ENCODE measurements at places on chromosomes 1 and 21.

- no peak for DNase-seq
Measured at GRCh38 chr1:229032375-229032774, 238.5 kb upstream of the RAB4A start.

DNA sequence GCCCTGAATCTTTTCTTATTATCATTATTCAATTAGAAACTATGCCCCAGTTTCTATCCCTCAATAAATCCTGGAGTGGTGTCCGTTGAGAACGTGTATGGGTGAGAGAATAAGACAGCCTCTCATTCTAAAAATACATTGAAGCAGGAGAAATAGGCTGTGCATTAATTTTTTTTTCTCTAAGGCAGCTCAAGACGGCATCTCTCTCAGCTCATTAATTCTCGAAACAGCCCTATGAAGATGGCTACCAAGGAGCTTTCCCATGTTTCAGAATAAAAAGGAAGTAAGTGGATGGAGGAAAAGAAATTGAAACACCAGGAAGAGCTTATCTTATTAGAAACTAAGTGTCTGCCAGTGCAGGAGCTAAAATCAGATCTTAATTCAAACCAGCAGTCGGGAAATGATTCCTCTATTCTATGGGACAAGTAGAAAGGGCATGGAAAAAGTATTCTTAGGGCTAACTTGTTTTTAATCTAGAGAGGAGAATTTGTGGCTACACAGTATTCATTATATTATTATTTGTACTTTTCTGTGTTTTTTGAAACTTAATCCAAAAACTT is 347.1 kb upstream of the PLD5 start:
- no peak for DNase-seq

DNA sequence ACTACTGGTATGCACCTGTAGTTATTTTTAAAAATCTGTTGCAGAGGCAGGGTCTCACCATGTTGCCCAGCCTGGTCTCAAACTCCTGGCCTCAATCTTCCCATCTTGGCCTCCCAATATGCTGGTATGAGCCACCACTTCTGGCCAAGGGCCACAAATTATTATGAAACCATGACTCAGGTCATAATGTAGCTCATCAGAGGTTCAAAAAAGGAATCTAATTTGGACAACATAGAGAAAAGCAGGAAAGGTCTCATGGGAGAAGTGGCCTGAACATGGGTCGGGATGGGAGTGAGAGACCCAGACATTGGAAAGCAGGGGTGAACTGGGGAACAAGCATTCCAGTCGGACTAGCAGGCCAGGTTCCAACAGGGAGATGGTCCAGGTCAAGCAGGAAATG is 45.2 kb upstream of the C1orf198 start:
- DNase-seq: no peak

GRCh38 chr1:180234369-180235076 is 4.5 kb downstream of the LHX4 start:
- no peak for DNase-seq

DNA sequence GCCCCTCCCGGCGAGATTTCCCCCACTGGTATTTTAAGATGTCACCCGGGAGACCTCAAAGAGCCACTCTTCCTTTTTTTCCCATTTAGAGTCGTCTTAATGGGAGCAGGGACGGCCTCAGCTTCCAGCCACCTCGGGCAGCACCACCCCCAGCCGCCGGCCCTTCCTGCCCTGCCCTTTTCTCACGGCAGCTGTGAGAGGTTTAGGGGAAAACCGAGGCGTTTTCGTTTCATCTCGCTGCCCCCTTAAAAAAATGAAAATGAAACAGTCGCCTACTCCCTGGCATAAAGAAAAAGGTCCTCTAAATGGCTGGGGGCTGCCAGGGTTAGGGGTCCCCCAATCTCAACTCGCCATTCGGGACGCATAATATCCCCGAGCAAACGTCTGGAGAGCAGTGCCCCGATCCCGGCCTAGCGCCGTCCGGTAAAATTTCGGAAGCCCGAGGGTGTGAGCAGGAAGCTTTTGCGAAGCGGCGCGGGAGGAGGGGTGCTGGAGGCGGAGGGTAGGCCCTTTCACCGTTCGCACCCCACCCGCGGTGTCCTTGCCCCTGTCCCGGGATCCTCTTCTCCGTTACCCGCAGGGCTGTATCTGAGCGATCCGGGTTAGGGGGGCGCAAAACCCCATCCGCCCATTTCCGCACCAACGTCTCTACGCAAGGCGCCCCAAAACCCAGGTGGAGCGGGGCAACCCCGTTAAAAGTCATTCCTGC is 1.2 kb downstream of the RUNX3 start:
- DNase-seq: peak; percentile 58

GRCh38 chr21:42691901-42692559 is 38.6 kb downstream of the PDE9A start:
- DNase-seq: no peak

GRCh38 chr1:201715801-201716741 is 112.9 kb upstream of the IPO9 start:
- DNase-seq: no peak

- DNase-seq: no peak
Measured at GRCh38 chr1:11848373-11848700, 754 bp upstream of the NPPA start.

DNA sequence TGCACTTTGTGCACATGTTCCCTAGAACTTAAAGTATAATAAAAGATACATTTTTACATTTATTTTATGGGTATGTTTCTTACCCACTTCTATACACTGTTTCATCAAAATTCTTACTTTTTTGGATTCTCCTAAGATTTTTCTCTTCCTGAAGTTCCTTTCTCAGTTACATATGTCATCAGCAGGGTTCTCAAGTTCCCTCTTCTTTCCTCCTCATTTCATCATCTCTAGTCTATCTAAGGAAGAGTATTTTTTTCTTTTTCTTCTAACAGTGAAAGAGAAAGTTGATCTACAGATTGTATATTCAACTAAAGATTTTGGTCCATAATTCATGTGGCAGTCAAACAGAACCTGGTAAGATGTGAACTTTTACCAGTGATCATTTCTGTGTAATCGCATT is 41.2 kb upstream of the CYYR1 start:
- no peak for DNase-seq

DNA sequence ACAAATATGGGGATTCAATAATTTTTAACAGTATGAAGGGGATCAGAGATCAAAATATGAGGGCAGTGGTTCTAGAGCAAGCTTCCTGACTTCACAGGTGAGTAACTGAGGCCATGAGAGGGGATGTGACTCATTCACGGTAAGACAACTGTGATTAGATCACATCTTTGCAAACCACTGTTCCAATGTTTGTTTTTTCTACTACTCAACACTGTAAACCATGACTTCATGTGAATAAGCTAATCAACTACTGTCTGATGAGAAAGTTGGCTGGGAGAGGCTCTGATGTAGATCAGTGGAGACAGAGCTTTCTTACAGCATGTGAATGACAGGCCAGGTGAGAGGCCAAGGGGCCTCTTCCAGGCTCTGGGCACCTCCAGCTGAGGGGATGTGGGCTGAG is 84.7 kb downstream of the BRINP2 start:
- no peak for DNase-seq

- DNase-seq: no peak
Measured at GRCh38 chr21:35664683-35665082, 395.6 kb downstream of the SETD4 start.

DNA sequence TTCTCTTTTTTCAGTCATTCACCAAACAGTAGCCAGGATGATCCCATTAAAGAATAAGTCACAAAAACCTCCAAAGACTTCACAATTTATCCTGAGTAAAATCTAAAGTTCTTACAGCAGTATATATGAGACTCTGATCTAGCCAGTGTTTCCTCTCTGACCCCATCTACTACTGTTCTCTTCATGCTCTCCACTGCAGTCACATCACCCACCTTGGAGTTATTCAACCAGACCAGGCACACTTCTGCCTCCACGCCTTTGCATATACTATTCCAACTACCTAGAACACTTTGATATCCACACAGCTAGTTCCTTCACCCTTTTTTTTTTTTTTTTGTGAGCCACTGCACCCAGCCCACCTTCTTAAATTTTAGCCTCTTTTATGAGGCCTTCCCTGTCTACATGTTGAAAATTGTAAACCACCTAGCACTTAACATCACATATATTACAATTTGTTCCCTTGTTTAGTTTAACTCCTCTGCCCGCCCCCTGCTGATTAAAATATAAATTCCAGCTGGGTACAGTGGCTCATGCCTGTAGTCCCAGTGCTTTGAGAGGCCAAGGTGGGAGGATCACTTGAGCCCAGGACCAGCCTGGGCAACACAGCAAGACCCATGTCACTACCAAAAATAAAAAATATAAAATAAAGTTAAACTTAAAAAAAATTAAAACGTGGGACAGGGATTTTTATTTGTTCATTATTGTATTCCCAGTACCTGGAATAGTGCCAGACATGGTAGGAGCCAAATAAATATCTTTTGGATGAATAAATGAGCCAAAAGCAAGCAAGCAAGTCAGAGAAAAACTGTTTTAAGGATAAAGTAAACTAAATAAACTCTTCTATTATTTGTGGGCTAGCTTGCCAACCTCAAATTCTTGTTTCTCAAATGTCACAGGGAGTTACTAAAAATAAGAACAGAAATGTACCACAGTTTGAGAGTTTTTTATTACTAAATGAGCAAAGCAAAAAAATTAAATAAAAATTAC is 35.2 kb upstream of the MUTYH start:
- no peak for DNase-seq

GRCh38 chr1:145982010-145982723 is 14.2 kb downstream of the TXNIP start:
- no peak for DNase-seq

GRCh38 chr21:45365608-45366241 is 39.2 kb upstream of the COL18A1 start:
- no peak for DNase-seq

- no peak for DNase-seq
Measured at GRCh38 chr1:239123260-239123659, 263.1 kb upstream of the CHRM3 start.

- no peak for DNase-seq
Measured at GRCh38 chr21:37748351-37748750, 167.9 kb downstream of the KCNJ6 start.

DNA sequence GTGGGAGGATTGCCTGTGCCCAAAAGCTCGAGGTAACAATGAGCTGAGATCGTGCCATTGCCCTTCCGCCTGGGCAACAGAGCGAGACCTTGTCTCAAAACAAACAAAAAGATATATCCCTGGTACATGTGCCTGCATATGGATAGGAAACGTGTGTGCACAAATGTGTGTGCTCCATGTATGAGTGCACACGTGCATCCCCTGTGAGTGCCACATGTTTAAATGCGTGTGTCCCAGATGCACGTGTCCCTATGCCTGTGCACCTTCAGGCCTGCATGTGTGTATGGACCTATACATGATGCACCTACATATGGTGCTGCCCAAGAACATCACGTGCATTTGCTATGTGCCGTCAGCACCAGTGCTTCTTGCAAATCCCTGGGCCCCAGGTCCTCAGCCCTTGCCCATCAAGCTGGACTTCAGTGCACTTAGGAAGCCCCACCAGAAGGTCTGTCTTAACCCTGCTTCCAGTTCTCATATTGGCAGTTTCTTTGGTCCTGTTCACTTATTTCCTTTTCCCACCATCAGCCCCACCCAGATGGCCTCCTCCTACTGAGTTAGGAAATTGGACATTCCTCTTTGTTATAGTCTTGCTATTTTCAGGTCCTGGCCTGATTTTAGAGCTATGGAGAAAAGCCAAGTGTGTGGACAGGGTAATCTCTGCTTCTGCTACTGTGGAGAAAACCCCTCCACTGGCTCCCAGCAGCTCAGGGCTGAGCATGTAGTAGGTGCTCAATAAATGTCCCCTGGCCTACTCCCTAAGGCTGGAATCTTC is 15.4 kb downstream of the TIE1 start:
- no peak for DNase-seq

DNA sequence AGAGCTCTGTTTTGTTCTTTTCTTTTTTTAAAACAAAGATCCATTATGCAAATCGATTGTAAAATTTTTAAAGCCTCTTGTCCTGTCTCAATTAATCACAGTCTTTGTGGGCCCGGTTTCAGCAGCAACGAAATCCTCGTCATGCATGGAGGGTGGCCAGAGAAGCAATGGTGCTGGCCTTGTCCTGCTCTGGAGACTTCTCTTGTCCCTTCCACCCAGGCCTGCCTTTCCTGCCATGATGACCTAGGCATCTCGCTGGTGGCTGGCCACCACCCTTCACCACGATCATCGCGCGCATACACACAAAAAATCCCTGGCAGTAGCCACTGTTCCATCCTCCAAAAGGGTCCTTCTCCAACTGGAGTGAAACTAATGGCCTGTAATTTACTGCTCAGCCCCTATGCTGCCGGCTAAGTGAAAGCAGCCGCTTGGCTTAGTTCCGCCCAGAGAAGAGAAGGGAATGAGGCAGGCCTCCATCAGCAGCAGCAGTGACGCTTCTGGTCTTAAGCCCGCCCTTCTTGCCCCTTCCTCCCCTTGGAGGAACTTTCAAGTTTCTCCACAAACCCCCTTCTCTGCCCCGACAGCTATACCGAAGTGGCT is 309.5 kb downstream of the NPHP4 start:
- DNase-seq: no peak

GRCh38 chr1:230299191-230300006 is 126.7 kb downstream of the PGBD5 start:
- DNase-seq: no peak

DNA sequence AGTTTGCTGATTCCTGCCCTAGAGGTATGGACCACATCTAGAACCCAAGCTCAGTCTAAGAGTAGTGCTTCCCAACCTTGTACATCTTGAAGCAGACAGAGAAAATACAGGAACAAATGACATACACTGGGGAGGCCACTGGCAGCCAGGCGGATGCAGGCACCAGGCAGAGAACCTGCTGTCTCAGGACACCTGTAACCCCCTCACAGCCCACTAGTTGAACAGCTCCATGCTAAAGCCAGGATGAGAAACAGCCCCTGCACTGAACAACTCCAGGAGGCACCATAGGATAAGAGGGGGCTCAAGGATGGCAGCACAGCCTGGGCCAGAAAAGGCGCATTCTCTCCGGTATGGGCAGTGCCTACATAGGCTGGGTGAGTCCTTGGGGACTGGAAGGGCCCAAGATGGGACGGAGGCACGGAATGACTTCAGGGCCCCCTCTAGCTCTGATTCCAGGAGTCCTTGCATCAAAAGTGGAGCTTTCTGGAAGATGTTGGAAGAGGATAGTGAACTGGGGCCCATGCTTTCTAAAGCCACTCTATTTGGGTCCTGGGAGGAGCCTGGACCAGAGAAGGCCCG is 16.0 kb downstream of the MEF2D start:
- no peak for DNase-seq

- no peak for DNase-seq
Measured at GRCh38 chr1:32265846-32266245, 14.8 kb downstream of the LCK start.

GRCh38 chr1:34976384-34977209 is 8.6 kb downstream of the TMEM35B start:
- no peak for DNase-seq

GRCh38 chr1:234699795-234700665 is 90.1 kb upstream of the IRF2BP2 start:
- no peak for DNase-seq

- DNase-seq: no peak
Measured at GRCh38 chr1:64098436-64098835, 105.0 kb upstream of the UBE2U start.
